Hematopoietic multipotent progenitor cell treated with erythropoietin and hydrocortisone succinate and interleukin-3 and kit ligand, for 15 days (in vitro differentiated cells): ENCODE measurements at places on chromosomes 12 and 14.
A peak's percentile ranks its signal among the peaks of the same experiment; 100 is the strongest.

DNA sequence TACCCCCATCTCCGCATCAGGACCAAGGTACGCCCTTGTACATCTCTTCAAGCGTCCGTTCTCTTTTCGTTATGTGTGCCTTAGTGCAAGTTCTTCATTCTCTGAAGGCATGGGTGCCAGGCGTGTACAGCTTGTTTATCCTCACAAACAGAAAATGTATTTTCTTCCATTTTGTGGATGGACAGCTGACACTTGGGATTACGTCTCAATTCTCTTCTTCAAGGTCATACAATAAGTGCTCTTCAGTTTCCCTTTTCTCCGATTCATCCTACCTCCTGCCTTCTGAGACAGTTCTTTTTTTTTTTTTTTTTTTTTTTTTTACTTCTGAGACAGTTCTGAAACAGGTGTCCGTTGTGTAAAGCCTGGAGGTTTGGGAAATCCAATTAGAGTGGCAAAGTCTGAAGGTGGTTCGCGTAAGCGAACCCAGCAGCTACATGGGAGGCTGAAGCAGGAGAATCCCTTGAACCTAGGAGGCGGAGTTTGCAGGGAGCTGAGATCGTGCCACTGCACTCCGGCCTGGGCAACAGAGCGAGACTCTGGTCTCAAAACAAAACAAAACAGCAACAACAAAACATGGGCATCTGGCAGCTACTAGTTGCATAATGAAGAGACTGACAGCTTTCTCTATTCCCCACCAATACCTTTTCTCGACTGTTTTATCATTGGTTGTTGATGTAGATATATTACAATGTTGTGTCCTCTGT, 734 bp downstream of the COX6A1 start:
- peak; percentile 16 for DNase-seq

DNA sequence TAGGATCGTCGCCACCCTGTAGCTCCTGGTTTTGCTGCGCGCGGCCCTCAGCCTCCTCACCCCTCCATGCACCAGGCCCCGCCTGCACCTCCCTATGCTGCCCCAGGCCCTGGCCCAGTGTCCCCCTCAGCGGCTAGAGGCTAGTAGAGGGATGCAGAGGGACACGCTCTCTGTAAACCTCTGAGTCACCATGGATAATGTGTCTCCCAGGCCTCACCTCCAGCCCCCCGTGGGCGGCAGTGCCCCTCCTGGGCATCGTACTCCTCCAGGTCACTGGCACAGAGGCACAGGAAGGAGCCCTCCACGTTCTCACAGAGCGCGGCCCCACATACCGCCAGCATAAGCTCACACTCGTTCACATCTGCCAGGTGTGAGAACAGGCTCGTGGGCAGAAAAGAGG, 12.3 kb downstream of the ISCA2 start:
- DNase-seq: no peak

- no peak for DNase-seq
Measured at GRCh38 chr14:30874120-30874998, at the start of gene COCH. Gene COCH (plus strand): TSS chr14:30874559. CDS start chr14:30874939, 380 bp downstream.

- no peak for DNase-seq
Measured at GRCh38 chr14:86543521-86543920, 1013.6 kb downstream of the FLRT2 start.

GRCh38 chr12:6538420-6539313, 4.3 kb downstream of the GAPDH start:
- no peak for DNase-seq

- DNase-seq: no peak
Measured at GRCh38 chr12:72075891-72076557, 137.4 kb downstream of the TPH2 start.

DNA sequence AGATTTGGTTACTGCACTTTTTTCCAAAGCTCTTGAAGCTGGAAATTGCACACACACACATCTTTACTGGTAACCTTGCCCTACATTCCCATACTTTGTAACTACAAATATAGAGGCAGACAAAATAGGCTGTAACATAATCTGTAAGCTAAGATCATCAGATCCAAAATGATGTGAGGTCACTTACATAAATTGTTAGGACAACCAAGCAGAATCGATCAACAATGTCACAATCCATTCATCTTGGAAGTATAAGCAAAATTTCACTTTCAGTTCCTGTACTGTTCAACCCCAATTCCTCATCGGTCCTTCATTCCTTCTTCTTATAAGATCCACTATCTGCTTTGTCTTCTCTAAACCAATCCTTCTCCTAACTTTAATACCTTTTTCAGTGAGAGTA, 72.6 kb downstream of the EPS8 start:
- DNase-seq: no peak

DNA sequence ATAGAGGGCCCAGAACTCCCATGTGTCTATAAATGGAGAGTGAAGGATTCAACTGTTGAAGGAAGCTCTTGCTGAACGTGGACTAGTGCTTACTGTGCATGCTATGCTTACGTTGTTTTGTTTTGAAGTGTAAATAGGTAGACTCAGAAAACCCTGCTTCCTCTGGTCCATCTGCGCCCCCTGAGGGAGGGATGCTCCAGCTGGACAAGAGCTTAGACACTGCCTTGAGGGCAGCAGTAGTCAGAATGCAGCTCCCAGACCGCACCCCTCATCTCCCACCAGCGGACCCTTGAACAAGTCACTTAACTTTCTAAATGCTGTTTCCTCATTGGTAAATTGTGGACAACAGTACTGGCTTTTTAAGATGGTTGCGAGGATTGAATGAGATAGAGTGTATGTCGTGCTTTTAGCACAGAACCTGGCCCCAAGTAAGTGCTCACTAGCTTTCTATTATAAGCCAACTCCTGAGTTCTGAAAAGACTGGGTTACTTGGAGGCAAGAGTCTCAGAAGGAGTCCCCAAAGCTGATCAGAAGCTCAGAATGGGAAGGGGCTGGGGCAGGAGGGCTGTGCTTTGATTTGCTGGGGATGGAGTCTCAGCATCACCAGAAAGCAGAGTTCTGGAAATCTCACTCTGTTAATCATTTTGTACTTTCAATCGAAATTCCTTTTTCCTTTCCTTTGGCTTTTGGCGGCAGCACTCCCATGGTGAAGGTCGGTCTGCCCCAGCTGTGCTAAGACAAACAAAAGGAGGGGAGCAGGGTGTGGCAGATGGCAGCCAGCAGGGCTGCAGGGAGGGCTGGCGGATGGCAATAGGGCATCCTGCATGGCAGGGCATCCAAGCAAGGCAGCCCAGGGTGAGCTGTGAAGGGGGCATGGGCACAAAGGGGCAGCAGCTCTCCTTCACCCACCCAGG, 15.6 kb downstream of the AGAP2 start:
- no peak for DNase-seq

GRCh38 chr12:22332202-22332601, 2.3 kb downstream of the ST8SIA1 start:
- no peak for DNase-seq

- DNase-seq: no peak
Measured at GRCh38 chr12:65152012-65152411, 17.4 kb upstream of the LEMD3 start.

- DNase-seq: no peak
Measured at GRCh38 chr14:71492346-71492745, 439.9 kb upstream of the RGS6 start.

- no peak for DNase-seq
Measured at GRCh38 chr12:106227641-106228319, 20.0 kb downstream of the CKAP4 start.

DNA sequence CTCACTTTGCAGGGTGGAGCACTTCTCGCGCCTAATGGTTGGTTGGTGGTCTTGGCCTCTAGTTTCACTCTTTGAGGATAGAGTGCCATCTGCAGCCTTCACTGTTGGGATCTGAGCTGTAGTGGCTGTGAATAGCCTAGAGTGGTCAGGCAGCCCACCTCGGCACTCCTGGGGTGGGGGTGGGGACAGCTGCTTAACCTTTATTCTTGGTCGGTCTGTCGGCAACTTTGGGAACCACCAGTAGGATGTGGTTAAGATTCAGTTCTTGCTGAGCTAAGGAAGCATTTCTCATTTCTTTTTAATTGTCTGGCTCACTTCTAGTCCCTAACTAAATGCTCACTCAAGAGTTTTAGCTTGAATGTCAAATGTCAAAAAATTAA, 21.1 kb downstream of the TMBIM6 start:
- no peak for DNase-seq

- DNase-seq: no peak
Measured at GRCh38 chr12:124096869-124097434, 123.9 kb downstream of the ZNF664 start.

GRCh38 chr12:121793838-121794533, 498 bp upstream of the RHOF start:
- peak; percentile 96 for DNase-seq

GRCh38 chr14:60214003-60214402, 35.0 kb upstream of the PPM1A start:
- DNase-seq: no peak

- no peak for DNase-seq
Measured at GRCh38 chr14:89445273-89445973, 28.4 kb upstream of the FOXN3 start.

DNA sequence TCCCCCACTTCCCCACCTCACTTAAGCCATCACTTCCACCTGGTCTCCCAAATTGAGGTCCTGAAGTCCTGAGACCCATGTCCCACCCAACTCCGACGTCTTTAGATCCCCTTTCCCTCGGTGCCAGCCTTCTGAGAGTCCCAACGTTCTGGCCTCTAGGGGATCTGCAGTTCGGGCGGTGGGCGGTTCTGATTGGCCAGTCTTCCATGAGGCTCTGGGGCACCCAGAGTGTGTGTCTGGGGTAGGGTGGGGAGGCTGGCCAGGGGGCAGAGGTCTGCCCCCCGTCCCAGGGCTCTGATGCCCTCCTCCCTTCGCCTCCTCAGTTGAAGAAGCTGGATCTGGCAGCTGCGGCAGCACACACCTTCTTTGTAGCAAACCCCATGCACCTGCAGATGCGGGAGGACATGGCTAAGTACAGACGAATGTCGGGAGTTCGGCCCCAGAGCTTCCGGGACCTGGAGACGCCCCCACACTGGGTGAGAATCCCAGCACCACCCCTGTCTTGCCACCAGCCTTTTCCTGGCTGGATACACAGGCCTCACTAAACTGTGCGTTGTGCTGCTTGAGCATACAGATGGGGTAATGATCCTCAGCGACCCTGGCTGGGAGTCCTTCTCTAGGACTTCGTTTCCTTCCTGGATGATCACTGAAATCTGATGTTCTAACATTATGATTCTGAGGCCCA, 1.5 kb downstream of the P3H3 start:
- DNase-seq: no peak

DNA sequence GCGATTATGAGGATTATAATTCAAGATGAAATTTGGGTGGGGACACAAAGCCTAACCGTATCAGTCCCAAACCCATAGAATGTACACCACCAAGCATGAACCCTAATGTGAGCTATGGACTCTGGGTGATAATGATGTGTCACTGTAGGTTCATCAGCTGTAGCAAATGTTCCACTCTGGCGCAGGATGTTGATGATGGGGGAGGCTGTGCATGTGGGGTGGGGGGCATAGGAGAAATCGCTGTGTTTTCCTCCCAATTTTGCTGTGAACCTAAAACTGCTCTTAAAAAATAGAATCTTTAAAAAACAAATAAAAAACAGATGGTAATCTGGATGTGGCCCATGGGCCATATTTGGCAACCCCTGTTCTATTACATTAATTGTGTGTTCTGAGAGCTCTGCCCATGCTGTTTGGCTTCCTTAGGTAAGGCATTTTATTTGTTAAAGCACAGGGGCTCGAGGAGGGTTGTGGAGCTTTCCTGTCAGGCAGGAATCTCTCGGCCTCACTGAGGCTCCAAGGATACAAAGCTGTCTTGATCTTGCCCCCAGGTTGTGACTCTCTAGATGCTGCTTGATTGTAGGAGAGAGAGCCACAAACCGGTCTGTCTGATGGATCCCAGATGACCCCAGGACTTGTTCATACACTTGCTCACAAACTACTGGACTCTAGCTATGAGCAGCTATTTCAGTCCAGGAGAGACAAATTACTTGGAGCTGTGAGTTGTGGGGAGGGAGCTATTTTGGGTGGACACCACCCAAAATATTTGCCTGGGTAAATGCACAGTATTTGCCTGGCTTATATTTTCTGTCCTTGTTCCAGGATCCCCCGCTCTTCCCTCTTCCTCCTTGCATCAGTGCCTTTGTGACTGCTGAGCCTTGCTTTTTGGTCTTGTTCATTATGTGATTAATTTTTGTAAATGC, 340.2 kb downstream of the MED13L start:
- DNase-seq: no peak

DNA sequence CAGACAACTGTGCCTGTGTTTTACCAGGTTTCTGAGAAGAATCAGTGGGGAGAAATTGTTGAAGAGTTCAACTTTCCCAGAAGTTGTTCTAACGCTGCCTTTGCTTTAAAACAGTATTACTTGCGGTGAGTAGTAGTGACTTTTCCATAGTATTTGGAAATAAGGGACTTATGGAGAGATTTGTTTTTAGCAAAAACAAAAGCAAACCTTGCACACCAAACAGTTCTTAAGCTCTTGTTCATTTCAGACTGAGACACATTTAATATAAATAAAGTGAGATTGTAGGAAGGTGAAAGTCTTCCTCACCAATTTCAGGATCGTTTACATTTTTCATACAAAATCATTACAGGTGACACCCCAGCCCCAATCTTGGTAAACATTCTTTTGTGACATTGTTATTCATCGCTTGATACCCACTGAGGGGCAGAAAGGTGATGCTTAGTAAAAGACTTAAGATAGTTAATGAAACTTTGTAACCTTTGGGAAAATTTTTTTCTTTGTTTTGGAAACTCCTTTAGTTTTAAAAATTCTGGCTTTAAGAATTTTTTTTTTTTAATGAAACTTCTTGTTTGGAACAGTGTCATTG, 1.8 kb downstream of the ARID2 start:
- no peak for DNase-seq

GRCh38 chr14:67486890-67487289, 1.6 kb downstream of the TMEM229B start:
- DNase-seq: no peak

DNA sequence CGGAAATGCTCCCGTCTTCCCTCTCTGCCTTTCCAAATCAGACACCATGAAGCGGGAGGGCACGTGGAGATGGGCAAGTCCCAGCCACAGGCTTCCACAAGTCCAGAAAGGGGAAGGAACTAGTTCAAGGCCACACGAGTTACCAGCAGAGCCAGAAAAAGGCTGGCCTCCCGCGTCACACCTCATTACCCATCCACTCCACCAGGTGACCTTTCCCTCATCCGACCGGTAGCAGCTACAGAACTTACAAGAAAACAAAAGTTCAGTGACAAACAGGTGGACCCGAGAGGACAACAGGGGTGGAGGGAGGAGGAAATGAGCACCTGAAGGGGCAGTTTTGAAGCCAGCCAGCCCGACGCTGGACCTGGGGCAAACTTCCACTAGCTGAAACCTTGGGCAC, 46.9 kb downstream of the CHGA start:
- DNase-seq: no peak

DNA sequence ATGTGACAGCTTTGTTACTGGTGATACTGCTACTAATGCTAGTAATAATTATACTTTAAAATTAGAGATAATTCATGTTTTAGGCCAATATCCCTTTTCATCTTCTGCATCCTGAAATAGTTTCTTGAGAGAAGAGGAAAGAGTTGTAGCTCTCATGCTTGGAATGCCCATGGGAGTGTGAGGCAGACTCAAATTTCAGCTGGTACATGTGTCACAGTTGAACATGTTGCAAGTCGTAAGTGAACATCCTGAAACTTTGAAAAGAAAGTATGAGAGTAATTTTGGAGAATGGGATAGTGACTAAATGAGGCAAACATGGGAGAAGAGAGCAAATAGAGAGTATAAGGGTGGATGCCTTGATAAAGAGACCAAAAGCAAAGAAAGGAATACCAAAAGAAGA, 168.0 kb downstream of the TMTC3 start:
- DNase-seq: no peak
